ENCODE measurements at places on chromosomes 2 and 18.

- DNase-seq, result no peak
Measured at GRCh38 chr2:198374375-198375082, 570.1 kb downstream of the PLCL1 start.

DNA sequence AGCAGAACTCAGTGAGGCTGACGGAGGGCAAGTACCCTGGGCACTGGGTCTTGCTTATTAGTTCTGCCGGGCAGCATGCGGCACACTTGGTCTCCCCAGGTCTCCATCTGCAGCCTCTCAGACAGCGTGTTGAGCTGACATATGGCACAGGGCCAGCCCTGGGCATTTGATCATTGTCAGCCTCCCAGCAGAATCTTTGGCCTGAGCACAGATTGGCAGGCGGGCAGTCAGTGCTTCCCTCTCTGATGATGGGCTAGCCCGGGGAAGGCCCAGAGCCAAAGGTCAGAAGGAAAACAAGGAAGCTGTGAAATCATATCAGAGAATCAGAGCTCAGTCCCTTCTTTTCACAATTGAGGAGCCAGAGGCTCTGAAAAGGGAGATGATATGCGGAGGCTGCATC is 150.1 kb upstream of the LRRTM1 start:
- no peak for DNase-seq

DNA sequence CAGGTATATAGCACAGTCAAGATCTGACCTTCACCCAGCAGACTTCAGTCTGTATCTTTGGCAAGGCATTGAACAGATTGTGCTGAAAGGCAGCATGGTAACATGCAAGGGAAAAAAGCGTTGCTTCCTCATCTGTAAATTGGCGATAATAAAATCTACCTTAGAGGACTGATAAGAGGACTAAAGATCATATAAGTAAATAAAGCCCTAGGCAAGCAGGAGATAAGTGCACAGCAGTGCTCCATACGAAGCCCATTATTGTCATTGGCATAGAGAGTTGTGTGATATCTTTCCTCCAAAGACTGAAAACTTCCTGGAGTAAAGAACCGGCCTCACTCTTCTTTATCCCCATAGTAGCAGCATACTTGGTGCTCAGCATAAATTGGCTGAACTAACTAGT is 162.6 kb downstream of the ANKRD44 start:
- no peak for DNase-seq

DNA sequence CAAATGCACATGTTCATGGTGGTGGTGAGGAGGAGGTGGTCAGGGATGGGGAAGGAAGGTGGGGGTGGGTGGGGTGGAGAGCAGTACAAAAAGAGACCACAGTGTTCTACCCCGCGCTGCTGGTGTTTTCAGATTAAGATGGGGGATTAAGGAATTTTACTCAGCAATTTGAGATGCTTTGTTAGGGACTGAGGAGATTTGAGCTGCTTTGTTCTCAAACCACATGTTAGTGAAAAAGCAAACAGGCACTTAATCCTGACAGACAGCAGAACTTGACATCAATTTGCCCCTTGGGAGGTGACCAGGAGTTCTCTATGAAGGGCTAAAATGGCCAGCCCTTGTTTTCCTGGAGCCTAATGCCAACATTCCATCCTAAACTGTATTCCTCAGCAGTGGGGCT is 244.5 kb downstream of the MEIS1 start:
- DNase-seq, result no peak

- no peak for DNase-seq
Measured at GRCh38 chr18:31407649-31408048, 31.1 kb downstream of the DSG4 start.

DNA sequence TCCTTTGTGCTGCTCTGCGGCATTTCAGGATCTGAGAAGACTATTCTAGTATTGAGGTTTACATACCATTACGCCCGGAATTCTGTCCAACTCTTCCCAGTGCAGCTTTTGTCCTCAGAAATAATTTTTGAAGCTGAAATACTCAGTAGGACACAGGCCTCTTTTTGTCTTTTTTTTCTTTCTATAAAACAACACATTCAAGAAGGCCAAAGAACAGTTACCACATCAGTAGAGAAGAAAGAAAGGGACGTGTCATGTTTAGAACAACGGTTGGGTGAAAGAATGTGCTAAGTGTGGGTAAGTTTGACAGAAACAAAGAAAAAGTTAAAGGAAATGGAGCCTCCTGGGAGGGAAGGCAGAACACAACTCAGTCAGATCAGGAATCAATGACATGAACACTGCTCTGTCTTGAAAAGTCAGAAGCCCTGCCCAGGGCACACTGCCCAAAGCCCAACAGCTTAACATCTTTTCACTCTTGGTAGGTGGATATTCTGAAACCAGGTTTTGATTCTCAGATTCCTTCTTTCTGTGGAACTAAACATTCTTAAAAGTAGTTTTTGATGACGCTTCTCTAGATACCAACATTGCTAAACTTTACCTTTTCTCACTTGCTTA is 198.6 kb upstream of the CWC22 start:
- no peak for DNase-seq

GRCh38 chr2:45826460-45826859 is 175.0 kb downstream of the PRKCE start:
- no peak for DNase-seq

- no peak for DNase-seq
Measured at GRCh38 chr2:81266106-81266505, 961.6 kb upstream of the LRRTM1 start.

DNA sequence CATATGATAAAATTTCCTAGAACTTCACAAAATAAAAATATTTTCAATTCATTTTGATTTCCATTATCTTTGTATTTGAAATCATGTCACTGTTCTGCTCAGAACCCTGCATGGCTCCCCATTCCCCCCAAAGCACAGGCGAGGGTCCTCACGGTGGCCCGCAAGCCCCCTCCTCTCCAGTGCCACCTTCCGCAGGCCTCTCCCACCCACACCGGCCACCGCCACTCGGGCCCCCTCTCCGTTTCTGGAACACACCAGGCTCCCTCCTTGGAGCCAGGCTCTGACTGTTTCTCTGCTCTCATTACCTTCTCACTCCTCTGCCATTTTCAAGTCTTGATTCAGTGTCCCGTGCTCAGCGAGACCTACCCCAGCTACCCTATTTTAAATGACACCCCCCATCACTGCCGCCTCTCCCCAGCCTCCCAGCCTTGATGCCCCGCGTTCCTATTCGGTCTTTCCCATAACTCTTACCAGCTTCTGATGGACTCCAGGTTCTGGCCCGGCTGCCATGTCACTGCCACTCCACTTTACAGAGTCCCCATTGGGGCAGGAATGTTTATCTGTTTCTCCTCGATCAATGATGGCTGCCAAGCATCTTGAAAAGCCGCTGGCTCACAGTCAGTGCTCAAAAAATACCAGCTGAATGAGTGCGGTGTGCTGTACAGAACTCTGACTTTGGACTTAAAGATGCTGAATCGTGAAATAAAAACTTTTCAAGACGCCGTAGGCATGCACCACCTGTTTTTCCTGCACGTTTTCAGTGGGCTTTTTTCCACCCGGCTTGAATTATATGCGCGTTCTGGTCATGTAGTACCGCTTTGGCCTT is 201.0 kb downstream of the GBX2 start:
- no peak for DNase-seq

- DNase-seq, result no peak
Measured at GRCh38 chr2:120599072-120599471, 136.6 kb upstream of the GLI2 start.

DNA sequence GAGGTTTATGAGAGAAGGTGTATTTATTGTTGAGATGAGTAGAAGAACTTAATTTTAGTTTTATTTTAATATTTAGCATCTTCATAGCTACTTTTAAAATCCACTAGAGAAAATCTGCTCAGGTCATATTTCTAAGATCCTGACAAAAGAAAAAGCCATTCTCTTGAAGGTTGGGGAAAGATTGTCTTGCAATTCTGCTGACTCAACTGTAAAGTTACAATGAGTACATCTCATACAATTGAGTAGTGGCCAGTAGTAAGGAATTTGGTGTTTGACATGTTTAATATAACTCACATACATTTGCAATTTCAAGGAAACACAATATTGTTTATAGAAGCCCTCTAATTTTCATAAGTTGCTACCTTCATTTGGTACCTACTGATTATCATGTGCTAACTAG is 344.5 kb downstream of the LRRTM1 start:
- DNase-seq, result no peak

DNA sequence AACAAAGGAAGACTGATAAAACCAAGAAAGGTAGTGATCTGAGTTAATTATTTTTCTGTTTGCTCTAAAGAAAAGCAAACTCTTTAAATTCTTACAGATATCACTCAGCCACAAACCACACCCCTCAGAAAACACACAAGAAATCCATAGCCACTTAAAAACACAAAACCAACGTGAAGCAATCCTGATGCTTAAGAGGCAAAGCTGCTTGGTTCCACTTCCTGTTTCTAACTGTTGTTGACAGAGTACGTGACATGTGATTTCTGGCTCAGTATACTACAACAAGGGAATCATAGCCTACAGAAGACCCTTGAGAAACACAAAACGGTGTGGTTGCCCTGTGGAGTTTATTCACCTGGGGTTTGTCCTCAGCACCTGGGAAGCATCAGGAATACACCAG is 240.9 kb upstream of the APCDD1 start:
- DNase-seq, result no peak

GRCh38 chr2:8893978-8894820 is 56.8 kb upstream of the KIDINS220 start:
- DNase-seq, result no peak

DNA sequence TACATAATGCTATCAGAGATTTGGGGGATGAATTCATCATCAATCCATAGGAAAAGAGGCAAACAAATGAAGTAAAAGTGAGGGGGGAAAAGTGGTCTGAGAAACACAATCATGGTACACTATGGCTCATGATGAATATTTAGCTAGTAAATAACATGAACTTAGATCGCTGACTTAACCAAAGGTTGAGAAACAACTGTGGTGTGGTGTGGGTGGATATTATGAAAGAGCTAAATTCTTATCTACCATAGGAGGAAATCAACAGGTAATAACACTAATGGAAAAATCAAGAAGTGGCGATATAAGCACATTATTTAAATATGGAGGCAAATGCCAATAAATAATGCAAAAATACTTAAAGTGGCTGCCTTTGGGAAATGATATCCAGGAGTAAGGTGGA is 12.2 kb upstream of the TPRKB start:
- no peak for DNase-seq

DNA sequence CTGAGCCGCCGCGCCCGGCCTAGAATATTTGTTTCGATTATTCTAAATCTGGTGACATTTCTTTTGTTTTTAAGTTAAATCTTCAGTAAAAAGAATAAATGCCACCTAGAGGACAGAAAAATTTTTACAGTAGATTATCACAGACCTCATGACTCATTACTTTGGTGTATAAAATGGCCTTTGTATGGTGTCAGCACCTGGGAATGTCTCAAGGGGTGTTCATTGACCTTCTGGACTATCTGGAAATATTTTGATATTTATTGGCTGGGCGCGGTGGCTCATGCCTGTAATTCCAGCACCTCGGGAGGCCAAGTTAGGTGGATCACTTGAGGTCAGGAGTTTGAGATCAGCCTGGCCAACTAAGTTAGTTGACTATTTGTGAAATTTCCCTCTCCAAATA is 30.3 kb upstream of the SLC30A6 start:
- no peak for DNase-seq

DNA sequence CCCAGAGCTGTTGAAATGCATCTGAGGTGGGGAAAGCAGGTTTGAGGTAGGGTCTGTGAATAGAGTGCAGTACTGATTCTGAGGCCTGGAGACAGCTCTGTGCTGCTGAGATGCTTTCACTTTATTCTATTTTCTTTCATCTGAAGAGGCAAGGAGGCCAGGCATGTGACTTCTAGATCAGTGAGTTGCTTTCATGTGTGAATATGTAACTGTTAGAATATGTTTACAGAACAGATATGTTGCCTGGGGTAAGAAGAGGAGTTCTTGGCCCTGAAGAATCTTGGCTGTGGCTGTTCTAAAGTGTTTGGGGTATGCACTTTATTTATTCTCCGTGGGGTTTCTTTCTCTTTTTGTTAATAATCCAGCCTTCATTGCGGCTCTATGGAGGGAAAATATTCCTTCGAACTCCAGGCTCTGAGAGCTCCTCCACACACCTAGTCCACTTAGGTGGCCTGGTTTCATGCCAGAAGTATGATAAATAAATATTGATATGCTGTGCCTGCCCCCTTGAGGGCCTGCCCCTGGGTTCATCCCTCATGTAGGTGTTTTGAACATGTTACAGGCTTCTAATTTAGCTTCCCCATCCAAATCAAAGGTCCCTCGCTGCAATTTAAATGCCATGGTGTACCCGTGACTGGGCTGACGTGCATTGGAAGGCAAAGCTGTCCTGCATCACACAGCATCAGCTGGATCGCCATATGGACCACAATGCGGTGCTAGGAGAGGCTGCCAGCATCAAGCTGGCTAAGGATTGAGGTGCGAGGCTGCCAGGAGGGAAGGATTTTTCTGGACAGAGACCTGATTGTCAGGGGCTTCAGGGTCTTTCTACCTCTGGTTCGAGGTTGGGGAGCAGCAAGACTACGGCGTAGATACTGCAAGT is 102.9 kb downstream of the PRKCE start:
- DNase-seq, result no peak

GRCh38 chr2:196516564-196516963 is 123.0 kb upstream of the CCDC150 start:
- no peak for DNase-seq

- DNase-seq, result no peak
Measured at GRCh38 chr2:99079226-99079625, 62.3 kb upstream of the C2orf15 start.

GRCh38 chr2:219713110-219713509 is 85.7 kb downstream of the SLC4A3 start:
- no peak for DNase-seq

DNA sequence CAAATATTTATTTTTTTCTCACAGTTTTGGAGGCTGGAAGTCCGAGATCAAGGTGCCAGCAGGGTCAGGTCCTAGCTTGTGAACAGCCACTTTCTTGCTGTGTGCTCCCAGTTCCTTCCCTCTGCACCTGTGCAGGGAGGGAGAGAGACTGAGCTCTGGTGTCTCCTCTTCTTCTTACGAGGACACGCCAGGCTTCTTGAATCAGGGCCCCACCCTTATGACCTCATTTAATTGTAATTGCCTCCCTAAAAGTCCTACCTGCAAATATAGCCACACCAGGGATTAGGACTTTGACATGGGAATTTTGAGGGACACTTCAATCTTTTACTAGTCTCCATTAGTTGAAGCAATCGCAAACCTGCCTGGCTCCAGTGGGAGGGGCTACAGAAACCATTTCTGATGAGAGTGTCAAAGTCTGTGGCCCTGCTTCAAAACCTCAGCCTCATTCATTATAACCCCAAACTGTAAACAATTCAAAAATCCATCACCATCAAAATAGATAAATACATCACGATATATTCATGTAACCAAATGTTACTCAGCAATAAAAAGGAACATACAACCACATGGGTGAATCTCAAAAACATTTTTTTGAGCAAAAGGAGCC is 18.2 kb upstream of the SEH1L start:
- DNase-seq, result no peak

DNA sequence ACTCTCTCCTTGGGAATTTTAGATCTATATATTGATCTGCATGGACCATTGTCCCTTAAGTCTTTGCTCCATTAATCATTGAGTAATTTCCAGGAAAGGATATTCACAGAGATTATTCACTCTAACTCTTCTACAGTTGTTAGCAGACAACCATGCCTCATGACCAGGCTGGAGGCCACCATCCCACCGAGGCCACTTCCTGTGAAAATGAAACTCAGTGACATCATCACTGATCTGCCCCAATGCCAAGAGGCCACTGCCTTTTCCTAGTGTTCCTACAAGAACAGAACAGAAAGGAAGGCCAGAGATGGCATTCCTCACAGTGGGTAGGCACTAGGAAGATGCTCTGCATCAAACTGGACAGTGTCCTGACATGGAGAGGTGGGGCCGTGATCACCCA is 161.3 kb downstream of the DTNA start:
- DNase-seq, result no peak
